ENCODE measurements at places on chromosomes 3 and 15.

- no peak for DNase-seq
Observed at GRCh38 chr3:117122609-117123008, 413.0 kb downstream of the TUSC7 start.

DNA sequence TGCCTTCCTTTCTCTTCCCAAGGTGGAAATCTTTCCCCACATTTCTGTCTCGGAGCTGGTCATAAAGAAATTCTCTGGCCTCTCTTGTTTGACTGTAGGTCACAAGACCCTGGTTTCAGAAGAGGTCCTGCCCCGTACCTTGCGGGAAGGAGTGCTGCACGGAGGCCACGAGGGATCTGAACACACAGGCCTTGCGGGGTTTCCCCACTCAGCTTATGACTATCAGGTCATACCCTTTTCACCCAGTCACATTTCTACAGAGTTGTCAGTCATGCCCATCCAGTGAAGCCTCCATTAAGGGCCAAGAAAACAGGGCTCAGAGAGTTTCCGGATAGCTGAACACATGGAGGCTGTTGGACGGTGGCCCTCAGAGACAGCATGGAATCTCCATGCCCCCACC is 54.7 kb upstream of the ATP13A3 start:
- DNase-seq: no peak

GRCh38 chr15:58555162-58556027 is 123.6 kb downstream of the LIPC start:
- DNase-seq: no peak

GRCh38 chr3:153146191-153147053 is 15.6 kb upstream of the RAP2B start:
- no peak for DNase-seq

GRCh38 chr3:47794544-47794943 is 8.4 kb upstream of the DHX30 start:
- no peak for DNase-seq

- DNase-seq: no peak
Observed at GRCh38 chr15:48644467-48644826, 1.1 kb downstream of the FBN1 start.

DNA sequence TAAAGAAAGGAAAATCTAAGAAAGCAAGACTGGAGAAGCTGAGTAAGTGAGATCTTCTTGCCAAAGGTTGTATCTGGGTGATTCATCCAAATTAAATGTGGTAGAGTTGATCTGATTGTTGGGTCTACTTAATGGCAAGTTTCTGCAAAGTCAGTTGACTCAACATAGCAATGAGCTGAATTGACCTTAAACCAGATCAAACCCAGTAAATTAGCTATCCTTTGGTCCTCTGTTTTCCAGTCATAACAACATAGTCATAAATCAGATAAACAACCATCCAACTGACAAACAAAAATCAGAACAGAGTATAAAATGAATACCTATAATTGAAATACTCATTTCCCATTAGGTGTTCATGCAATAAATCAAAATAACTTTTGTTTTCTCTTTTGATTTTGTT is 142.6 kb upstream of the CFAP20DC start:
- DNase-seq: no peak

GRCh38 chr3:130572769-130573168 is 55.8 kb downstream of the COL6A6 start:
- DNase-seq: no peak

- no peak for DNase-seq
Observed at GRCh38 chr15:49490966-49491365, 67.9 kb downstream of the FGF7 start.

DNA sequence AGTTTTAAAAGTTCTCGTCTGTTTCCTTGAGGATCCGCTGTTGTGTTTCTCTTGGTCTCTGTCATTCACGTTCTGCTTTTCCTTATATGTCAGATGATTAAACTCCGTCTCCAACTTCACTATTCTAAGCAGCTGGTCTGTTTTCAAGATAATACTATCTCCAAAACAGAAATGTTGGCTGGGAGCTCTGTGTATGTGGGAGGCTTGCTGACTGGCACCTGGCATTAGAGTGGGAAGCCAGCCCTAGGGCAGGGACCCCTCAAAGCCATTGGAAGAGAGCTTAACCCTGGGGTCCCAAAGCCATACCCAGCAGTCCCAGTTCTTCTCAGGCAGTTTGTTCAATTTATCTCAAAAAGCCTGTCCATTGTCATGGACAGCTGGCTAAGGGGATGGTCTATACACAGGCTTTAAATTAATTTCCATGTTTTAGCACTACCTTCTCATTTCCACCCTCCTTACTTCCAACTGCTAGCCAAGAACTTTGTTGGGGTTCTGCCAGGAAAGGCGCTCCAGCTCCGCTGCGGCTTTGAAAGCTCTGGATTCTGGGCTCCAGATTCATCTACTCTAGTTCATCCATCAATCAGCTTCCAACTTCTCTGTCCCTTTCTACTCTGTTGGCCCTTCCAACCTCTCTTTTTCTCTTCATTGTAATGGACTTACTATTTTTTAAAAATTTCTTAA is 9.2 kb downstream of the BTBD1 start:
- DNase-seq: no peak

DNA sequence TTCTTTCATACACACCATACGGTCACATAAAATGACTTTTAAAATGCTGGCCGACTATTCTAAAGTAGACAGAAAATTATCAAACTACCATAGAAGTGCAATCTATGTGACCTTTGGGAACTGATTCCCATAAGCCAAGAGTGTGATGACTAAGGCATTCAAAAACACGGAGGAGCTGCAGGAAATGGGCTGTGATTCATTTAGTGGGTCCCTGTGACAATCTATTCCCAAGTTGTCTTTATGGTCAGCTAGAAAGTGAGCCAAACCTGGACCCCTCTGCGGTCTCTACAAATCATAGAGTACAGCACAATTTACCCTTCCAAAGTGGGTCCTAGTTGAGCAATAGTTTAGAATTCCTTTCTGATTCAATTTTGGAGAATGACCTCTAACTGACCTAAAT is 251.5 kb upstream of the CBLB start:
- DNase-seq: no peak

DNA sequence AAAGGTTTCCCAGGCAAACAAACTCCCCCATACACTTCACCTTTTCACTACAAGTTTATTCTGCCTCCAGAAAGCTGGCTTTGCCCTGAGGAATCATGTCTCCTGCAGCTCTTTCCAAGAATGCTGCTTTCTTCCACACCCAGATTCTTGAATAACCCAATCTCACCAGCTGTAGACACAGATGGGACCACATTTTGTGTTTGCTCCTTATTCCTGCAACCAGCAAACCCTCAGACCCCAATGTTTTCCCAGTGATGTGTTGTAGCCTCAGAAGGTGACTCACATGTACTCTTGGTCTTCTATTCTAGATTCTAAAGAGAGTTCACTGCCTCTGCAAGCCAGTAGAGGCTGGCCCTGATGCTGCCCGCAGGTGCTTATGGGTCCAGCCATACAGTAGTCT is 23.6 kb upstream of the TRIM59 start:
- DNase-seq: no peak

- DNase-seq: no peak
Observed at GRCh38 chr15:41870689-41871081, 23.2 kb downstream of the SPTBN5 start.

GRCh38 chr3:74127256-74127655 is 487.2 kb downstream of the CNTN3 start:
- no peak for DNase-seq

GRCh38 chr3:46662771-46663551 is 30.5 kb downstream of the ALS2CL start:
- no peak for DNase-seq

- no peak for DNase-seq
Observed at GRCh38 chr3:195115600-195116406, 155.2 kb downstream of the XXYLT1 start.

GRCh38 chr3:116512931-116513330 is 67.6 kb upstream of the LSAMP start:
- DNase-seq: no peak

DNA sequence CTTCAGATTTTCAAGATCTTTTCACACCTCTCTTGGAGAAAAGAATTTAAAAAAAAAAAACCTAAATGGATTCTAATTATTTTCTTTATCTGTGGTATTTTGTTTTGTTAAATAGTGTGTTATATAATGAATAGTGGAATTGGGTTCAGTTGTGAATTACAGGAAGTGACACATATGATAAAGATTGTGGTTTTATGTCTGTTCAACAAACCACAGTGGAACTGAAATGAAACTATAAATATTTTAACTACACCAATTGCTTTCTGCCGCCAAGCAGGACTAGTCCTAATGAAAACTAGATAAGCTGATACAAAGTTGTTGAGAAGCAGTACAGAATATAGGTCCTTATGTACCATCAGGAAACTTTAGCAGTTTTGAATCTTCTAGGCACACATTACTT is 121.6 kb downstream of the UBE2E2 start:
- no peak for DNase-seq

GRCh38 chr3:143814443-143814889 is 33.8 kb downstream of the SLC9A9 start:
- DNase-seq: no peak

DNA sequence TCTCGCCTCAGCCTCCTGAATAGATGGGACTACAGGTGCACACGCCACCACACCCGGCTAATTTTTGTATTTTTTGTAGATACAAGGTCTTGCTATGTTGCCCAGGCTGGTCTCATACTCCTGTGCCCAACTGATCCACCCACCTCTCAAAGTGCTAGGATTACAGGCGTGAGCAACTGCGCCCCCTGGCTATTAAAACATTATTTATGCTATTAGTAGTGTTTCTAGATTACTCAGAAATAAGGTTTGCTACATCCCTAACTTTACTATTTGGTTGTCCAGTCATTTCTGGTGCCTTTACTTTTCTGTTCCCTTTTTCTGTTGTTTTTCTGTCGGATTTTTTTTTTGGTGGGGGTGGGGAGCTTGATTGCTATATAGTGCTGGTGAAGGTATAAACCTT is 393.6 kb upstream of the TPM1 start:
- no peak for DNase-seq

DNA sequence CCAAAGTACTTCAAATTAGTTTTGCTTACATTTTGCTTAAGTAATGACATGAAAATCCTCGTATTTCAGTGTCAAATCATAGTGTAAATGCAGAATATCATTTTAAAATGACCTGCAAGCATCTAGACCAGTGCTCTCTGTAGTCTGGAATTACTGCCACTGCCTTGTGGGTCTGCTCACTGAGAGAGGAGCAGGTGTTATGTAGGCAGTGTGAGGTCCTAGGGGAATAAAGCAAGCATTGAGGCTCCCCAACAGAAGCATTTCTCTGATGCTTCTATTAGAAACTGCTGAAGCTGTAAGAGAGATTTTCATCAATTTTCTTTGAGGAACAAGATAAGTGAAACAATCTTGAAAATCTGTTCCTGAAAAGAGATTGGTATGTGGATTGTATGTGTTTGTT is 253.2 kb downstream of the BBX start:
- no peak for DNase-seq

GRCh38 chr15:23538648-23539047 is 26.8 kb upstream of the MKRN3 start:
- DNase-seq: no peak

GRCh38 chr3:100261485-100261903 is 702 bp downstream of the TBC1D23 start:
- DNase-seq: no peak

GRCh38 chr3:151321526-151321925 is 4.9 kb upstream of the GPR87 start:
- no peak for DNase-seq

All from cortex of kidney (tissue), 1 donor.